Stimulated activated CD4-positive, alpha-beta T cell treated with anti-CD3 and anti-CD28 coated beads, Interleukin-1b, Interleukin-23, amount 100 ng/mL, for 48 hours (primary cell): ENCODE measurements at places on chromosomes 4 and X.
A peak's percentile ranks its signal among the peaks of the same experiment; 100 is the strongest.

GRCh38 chr4:102299354-102300107 lies 45.8 kb downstream of the SLC39A8 start:
- DNase-seq: peak; percentile 16

DNA sequence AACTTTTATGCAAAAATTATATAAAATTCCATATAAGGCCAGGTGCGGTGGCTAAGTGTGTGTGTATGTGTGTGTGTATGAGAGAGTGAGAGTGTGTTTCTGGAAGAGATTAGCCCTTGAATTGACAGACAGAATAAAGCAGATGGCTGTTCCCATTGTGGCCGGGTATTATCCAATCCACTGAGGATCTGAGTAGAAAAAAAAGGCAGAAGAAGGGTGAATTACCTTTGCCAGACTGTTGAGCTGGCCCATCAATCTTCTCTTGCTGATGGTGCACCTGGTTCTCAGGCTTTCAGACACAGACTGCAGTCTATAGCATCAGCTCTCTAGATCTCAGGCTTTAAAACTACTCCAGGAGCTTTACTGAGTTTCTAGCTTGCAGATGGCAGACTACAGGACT lies 92.2 kb upstream of the SLIT2 start:
- no peak for DNase-seq

DNA sequence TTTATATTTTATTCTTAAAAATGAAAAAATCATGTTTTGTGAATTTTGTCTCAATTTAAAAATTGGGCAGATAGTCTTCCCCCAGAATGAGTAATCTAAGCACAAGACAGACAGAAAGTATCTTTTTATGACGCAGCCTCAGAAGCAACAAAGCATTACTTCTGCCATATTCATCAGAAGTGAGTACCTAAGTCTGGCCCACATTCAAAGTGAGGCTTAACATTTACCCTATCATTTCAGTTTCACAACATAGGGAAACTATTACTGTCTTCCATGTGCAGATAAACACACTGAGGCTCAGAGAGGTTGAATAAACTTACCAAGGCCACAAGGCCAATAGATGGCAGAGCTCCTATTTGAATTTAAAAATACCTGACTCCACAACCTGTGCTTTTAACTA lies 4.4 kb upstream of the PRDX4 start:
- DNase-seq: no peak

GRCh38 chrX:72545990-72546389 lies 26.7 kb downstream of the HDAC8 start:
- no peak for DNase-seq

- DNase-seq: no peak
These were observed 20.1 kb downstream of the SUPT20HL1 start for GRCh38 chrX:24380262-24381187.
